A549 treated with AZD2906 at 1 μM for 4 hours (cell line): ENCODE measurements at places on chromosomes 1 and 21. TPM values are rescaled to one million over a fixed set of nuclear protein-coding genes. Genes with fewer than 3 reads are reported as not detected.

Gene KCNE2
- not detected in 5 replicates for total RNA-seq

Gene DNAI4
- total RNA-seq: 0.22 to 1.1 TPM (median 0.34 TPM) in 5 replicates

Gene PSMD4
- total RNA-seq: 156 to 191 TPM (median 190 TPM) in 5 replicates

Gene OR10J1
- total RNA-seq: not detected in 5 replicates

Gene MANEAL
- 21.2 to 26.5 TPM (median 25.0 TPM) in 5 replicates for total RNA-seq
